Right renal pelvis (tissue), 4 donors: ENCODE measurements at places on chromosomes 6 and 20.

- DNase-seq, result no peak
Measured at GRCh38 chr6:45423111-45423823, 45.5 kb upstream of the SUPT3H start.

DNA sequence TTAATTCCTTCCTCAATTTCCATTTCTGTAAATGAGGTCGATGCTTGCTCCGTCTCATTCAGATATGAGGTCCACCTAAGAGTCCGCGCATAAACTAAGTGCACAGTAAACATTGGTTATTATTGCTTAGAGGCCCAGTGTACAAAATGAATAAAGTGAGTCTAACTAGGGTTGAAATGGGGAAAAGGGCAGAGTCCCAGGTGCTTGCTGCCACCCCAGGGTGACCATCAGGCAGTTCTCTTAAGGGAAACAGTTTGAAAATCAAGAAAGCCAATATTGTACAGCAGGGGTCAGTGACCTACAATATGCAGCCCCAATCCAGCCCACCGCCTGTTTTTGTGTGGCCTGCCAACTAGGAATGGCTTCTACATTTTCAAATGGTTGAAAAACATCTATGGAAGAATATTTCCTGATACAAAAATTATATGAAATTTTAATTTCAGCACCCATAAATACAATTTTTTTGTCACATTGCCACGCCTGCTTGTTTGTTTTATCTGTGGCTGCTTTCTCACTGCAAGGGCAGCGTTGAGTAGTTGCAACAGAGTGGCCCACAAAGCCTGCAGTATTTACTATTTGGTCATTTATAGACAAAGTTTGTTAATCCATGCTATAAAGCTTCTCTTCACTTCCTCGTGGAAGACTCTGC is 43.3 kb downstream of the SLC13A3 start:
- no peak for DNase-seq

GRCh38 chr6:28922821-28923317 is 916 bp downstream of the TRIM27 start:
- DNase-seq, result no peak

DNA sequence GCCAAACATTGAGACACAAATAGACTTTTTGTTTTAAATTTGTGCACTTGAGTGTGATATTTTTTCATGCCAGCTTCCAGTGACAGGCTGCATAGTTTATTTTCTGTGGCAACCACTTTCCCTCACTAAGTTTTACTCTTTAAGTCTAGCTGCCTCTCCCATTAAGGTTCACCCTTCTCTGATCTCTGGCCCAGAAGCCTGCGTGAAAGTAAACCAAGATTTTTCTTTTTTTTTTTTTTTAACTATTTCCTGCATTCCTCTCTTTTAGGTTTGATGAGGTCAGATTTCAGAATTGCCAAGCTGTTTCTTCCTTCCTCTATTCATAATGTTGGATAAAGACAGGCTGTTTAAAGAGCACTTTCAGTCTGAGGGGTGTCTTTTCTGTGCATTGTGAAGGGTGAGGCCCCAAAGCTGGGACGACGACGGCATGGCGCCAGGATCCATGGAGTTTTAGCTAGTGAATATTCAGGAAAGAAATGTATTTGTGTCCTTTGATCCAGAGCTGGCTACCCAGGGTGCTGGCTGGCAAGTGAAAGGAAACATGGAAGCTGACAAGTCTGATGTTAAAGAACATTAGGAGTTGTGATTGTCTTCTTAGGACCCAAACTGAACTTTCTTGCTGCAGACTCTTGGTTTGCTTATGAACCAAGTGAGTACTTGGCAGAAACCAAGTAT is 50.7 kb downstream of the DOK5 start:
- no peak for DNase-seq

- DNase-seq, result no peak
Measured at GRCh38 chr20:1918491-1919165, 23.4 kb downstream of the SIRPA start.

- no peak for DNase-seq
Measured at GRCh38 chr6:150622941-150623874, 23.5 kb downstream of the PLEKHG1 start.

DNA sequence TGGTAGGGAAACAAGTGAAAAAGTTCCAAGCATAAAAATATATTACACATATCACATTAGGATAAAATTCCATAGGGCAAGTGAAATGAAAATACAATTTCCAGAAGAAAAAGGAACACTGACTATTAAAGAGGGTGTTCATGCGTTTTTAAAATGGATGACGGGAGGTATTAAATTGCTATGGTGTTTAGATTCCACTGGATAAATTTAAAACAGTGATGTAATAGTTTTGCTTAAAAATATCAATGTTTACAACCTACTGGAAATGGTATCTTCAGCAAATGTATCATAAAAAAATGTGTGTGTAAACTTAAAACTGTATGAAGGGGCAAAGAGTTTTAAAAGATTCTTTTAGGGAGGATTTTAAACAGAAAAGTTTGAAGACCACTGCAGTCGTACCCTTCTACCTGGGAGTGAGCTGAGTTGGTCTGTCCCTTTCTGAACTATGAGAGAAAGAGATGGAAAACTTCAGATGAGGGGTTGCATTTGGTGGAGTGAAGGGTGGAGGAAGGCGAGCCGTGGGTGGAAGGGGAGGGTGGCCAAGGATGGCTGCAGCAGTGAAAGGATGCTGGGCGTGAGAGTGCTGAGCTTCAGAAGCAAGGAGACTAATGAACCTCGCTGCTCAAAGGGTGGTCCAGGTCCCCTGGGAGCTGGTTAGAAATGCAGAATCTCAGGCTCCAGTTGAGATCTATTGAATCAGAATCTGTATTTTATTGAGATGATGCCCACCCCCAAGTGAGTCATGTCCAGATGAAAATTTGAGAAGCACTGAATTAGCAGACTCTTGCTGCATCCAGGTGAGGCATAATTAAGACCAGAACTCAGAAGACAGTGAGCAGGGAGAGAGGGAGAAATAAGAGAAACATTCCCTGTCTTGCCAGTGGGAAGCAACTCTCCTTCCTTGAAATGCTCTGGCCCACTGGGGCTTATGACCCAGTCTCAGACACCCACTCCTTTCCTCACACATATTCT is 54.5 kb upstream of the MRPS10 start:
- no peak for DNase-seq

DNA sequence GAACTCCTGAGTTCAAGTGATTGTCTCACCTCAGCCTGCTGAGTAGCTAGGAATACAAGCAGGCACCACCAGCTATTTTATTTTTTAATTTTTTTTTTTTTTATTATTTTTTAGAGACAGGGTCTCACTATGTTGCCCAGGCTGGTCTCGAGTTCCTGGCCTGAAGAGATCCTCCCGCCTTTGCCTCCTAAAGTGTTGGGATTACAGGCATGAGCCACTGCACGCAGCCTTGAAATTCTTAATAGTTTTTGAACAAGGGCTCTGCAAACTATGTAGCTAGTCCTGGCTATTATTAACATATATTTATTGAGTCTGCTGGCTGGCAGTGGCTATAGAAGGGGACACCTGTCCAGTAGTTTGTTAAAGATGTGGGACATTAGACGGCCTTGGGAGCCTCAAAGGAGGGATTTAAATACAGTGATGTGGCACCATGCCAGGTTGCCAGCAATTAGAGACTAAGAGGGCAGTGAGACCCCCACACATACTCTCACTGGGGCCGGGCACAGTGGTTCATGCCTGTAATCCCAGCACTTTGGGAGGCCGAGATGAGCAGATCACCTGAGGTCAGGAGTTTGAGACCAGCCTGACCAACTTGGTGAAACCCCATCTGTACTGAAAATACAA is 21.1 kb upstream of the TAF8 start:
- DNase-seq, result no peak

- no peak for DNase-seq
Measured at GRCh38 chr6:73394577-73395354, at the start of gene DDX43. Gene DDX43, plus strand, starts transcription at chr6:73394828. Its CDS starts 78 bp downstream, at chr6:73394906.

DNA sequence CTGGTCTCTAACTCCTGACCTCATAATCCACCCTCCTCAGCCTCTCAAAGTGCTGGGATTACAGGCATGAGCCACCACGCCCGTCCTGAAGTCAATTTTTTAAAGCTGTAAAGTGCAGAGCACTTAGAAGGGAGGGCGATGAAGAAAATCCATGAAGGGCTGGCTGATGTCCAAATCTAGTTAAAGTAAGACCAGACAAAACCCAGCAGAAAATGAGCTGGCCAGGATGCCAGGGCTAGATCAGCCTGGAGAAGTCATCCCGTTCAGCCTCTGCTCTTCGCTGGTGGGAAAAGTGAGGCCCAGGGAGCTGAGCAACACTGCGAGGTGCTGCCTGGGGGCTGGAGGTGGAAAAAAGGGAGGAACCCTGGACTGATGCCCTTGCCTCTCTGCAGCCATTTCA is 3.1 kb downstream of the BPIFB4 start:
- no peak for DNase-seq

DNA sequence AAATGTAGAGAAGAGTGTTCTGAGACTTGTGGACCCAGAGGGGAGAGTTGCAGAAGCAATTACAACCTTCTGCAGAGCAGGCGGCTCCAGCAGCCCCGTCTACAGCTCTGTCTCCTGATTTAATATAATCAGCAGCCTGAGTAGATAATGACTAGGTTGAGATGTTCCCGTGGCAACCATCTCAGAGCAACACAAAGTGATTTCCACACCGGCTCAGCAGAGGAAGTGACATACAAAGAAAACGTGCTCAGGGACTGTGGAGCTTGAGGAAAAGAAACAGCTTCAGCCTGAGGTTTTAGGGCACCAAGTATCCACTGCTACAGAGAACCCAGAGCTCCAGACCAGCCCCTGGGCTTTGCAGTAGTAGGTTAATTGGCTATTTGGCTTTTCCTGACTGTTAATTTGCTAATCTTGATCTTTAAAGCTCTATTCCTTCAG is 136.4 kb downstream of the MTFR2 start:
- DNase-seq, result peak; percentile 48

GRCh38 chr6:24779416-24780016 is 4.8 kb downstream of the GMNN start:
- no peak for DNase-seq

- DNase-seq, result no peak
Measured at GRCh38 chr6:34090529-34090928, 55.4 kb downstream of the GRM4 start.

GRCh38 chr6:138682704-138683527 is 90.7 kb upstream of the CCDC28A start:
- DNase-seq, result no peak

GRCh38 chr6:39330476-39330875 is 8.0 kb upstream of the KCNK16 start:
- DNase-seq, result no peak

- no peak for DNase-seq
Measured at GRCh38 chr6:14732844-14733757, 512.8 kb upstream of the JARID2 start.

- peak; percentile 23 for DNase-seq
Measured at GRCh38 chr20:52748285-52748932, 223.7 kb upstream of the TSHZ2 start.

- DNase-seq, result no peak
Measured at GRCh38 chr20:22160101-22160652, 424.2 kb downstream of the FOXA2 start.

DNA sequence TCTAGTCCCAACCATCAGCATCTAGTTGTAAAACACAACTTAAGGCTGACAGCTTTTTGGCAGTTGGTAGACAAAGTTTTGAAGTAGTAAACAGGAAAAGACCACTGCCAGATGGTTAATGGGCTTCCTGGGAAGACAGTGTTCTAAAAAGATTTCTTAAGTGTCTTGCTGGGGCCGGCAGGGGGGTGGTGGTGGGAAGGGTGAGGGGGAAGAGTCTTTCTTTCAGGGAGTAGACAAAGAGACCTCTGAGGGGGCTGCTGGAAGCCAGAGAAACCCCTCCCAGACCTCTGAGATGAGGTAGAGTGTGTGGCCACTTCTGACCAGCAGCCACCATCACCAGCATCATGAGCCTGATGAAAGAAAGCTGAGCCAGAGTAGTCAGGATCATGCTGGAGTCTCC is 784.9 kb downstream of the TENT5A start:
- no peak for DNase-seq

GRCh38 chr6:9204171-9204570 is 768.8 kb upstream of the SLC35B3 start:
- DNase-seq, result no peak

- DNase-seq, result no peak
Measured at GRCh38 chr20:23096097-23096496, 10.0 kb upstream of the CD93 start.

DNA sequence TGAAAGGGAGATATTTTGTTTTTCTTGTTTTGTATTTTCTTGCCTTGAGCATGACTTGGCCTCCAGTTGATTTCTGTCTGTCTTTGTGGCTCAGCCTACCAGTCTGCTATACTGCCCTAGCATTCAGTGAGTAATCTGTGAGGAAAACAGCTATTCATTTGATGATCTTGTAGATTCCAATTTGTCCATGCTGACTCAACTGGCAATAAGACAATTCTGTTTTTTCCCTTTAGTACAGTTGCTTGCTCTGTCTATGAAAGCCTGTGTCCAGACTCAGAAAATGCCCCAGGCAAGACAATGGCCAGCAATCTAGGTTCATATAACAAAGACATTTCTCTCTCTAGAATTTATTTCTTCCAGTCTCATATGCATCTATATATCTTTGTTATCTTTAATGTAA is 10.9 kb upstream of the SOX4 start:
- no peak for DNase-seq

GRCh38 chr6:20661721-20662120 is 127.5 kb downstream of the CDKAL1 start:
- DNase-seq, result peak; percentile 28

- no peak for DNase-seq
Measured at GRCh38 chr20:32435449-32436107, 77.4 kb downstream of the ASXL1 start.

- no peak for DNase-seq
Measured at GRCh38 chr20:39630215-39630908, 668.2 kb downstream of the DHX35 start.

DNA sequence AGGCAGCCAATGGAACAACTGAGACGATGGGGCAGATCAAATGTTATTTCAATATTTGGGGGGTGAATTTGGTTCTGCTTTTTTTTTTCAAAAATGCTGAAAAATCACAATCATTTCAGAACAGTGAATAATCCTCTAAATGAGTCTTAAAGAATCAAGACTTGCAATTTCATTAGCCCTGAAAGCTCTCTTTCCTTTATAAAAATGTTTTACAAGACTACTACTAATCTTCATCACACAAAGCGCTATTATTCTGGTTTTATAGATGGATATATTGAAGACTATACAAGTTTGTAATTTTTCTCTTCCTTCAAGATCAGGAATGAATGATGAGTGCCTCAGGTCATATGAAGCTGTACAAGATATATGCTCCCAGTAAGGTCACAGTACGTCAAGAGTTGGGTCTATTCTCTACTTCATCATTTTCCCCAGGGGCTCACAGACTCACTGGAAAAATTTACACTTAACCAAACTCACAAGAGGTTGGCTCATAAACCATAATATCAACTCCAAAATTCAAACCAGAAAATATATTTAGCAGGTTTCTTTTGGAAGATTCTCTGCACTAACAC is 19.5 kb downstream of the RNF24 start:
- DNase-seq, result no peak

GRCh38 chr6:130027948-130028347 is 9.6 kb downstream of the L3MBTL3 start:
- DNase-seq, result no peak

GRCh38 chr20:49575551-49576060 is 7.7 kb upstream of the PTGIS start:
- no peak for DNase-seq
